ENCODE measurements at places on chromosomes 6 and 20. TPM values are rescaled to one million over a fixed set of nuclear protein-coding genes. Genes with fewer than 3 reads are reported as not detected.

- DNase-seq = no peak
Observed at GRCh38 chr6:129740013-129740412, 30.0 kb upstream of the ARHGAP18 start.

The STK4 gene
- 147 TPM for total RNA-seq

The PLCB1 gene
- 2.6 TPM for total RNA-seq

The ZDHHC14 gene
- total RNA-seq = 8.4 TPM

GRCh38 chr20:31260326-31260932 lies 3.0 kb downstream of the DEFB115 start:
- no peak for DNase-seq

The PPP1R16B gene
- 109 TPM for total RNA-seq

- no peak for DNase-seq
Observed at GRCh38 chr20:16491294-16491905, 81.8 kb downstream of the KIF16B start.

The SYCP2 gene
- total RNA-seq = 4.6 TPM

- DNase-seq = no peak
Observed at GRCh38 chr20:10629946-10630650, 43.7 kb downstream of the JAG1 start.

GRCh38 chr6:21024616-21025015 lies 490.4 kb downstream of the CDKAL1 start:
- DNase-seq = no peak

- DNase-seq = no peak
Observed at GRCh38 chr6:163572612-163573011, 158.1 kb downstream of the QKI start.

GRCh38 chr20:40019510-40019909 lies 669.5 kb downstream of the MAFB start:
- DNase-seq = no peak

- no peak for DNase-seq
Observed at GRCh38 chr6:96724641-96725040, 112.6 kb downstream of the GPR63 start.

DNA sequence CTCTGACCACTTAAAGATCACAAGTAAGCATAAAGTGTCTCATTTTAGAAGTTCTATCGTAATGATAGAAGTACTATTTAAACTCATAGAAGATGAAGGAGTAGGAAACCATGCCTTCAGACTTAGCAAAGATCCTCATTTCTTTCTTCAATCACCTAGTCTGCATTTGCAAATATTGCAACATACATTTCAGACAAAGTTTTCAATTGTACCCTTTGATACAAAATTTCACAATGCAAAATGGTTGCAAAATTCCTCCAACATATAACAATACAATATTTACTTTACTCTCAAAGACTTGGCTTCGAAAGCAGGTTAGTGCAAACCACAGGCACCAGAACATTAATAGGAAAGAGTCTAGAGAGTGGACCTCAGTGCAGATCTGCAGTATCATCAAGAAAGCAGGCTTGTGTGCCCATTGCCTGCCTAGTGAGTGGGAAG lies 16.1 kb upstream of the ROS1 start:
- DNase-seq = no peak

DNA sequence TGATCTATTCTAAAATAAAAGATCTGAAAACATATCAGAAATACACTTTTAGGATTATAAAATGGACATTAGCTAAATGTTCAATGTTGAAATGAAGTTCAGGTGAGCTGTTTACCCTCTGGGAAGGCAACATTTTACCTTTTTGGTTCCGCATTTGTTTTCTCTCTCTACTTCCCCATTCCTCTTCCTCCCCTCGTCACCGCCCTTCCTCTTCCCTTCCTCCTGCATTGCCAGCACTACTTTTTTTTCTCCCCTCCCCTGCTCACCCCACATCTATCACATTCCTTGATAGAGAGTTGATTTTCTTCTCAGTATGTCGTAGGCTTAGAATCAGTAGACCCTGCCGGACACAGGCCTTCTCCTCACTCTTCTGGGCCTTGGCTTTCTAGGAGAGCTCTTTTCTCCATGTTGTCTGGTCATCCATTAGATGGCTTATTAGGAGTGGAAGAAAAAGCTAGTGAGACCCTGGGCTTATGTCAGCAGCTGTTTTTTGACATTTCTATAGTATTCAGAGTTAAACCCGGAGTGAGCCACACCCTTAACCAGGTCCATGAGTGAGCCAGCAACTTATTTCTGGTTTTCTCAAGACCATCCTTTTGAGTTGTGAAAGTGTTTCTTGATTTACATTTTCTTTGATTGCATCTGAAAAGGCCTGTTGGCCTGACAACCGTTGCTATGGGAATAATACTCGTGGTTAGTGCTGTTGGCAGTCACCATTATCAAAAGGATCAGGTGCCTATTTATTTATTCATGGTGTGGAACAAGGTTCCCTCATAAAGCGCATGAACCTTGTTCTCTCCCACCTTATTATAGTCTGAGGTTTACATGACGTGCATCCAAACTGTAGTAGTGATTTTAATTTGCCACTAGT lies 90.9 kb downstream of the DTD1 start:
- DNase-seq = no peak

The KIF25 gene
- total RNA-seq = not detected

DNA sequence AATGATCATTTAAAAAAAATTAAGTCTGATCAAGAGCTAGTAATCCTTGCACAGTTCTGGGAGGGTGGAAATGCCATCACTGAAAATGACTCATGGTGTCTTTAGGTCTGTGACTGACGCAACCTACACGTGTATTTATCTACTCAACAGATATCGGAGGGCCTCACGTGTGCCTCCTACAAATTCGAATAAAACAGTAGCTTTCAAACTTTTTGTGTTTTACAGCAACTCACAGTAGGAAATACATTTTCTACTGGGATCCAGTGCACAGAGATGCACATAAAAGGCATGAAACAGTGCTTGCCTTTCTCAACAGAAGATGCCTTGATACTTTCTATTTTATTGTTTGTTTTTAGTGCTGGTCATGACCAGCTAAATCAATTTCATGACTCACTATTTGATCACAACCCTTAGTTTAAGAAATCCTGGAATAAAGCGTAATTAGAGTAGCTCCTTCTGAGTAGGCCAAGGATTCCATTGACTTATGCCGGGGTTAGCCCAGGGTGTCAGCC lies 210.0 kb upstream of the SNX9 start:
- DNase-seq = no peak

DNA sequence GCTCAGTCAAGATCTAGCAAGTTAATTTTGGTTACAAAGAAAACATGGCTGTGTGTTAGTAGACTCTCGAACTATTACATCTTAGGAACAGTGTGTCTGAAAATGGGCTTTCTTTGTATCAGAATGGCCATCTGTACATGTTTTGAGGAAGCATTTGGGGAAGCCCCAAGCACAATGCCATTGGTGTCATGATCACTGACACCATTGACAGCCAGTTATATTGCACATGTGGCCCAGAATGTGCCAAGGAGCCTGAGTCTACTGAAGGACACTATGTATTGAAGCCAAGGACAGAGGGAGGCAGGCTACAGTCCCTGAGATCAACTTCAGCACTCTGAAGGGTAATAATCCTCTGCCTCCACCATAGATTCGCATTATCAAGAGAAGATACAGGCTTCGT lies 12.6 kb upstream of the FAM50B start:
- DNase-seq = no peak

The LST1 gene
- total RNA-seq = 14.6 TPM

The VIP gene
- not detected for total RNA-seq

DNA sequence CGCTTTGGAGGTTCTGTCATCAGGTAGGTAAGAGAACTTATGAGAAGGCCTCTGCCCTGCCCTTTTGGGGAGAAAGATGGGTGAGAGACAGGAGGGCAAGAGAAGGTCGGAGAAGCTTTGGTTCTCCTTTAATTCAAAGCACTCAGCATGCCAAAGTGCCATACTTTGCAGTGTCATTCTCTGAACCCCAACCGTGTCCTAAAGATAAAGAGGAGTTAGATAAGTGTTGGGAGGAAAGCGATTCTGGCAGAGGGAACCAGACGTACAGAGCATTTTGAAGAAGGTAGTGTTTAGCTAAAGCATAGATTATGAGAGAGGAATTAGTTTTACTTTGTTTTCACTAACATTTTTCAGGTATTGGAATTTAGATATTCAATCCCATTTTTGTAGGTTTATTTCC lies 40.3 kb downstream of the NKAIN2 start:
- no peak for DNase-seq

The GGTLC1 gene
- not detected for total RNA-seq

DNA sequence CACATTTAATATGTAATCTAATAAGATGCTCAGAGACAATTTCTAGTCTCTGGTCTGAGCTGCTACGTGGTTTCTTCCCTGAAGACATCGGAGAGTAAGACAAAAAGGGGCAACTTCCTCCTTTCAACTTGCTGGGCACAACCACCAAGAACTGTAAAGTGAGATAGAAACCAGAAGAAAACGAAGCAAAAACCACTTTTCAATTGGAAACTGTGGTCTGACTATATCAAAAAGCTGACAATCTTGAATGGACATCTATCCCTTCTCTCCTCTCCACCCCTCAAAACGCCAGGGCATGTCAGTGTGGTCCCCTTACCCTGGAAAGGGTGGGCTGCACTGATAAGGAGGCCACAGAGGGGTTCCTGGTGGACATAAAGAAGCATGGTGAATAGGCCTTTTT lies 269.1 kb downstream of the CD83 start:
- no peak for DNase-seq

- DNase-seq = no peak
Observed at GRCh38 chr6:156786652-156787051, 9.5 kb downstream of the ARID1B start.

The GPX5 gene
- total RNA-seq = not detected

The EFCAB8 gene
- 0.37 TPM for total RNA-seq

GRCh38 chr6:498795-499231 lies 107.3 kb downstream of the IRF4 start:
- peak; percentile 57 for DNase-seq

GRCh38 chr6:149855040-149855654 lies 9.0 kb downstream of the LRP11 start:
- no peak for DNase-seq

- DNase-seq = no peak
Observed at GRCh38 chr6:40520678-40521077, 66.5 kb downstream of the LRFN2 start.

DNA sequence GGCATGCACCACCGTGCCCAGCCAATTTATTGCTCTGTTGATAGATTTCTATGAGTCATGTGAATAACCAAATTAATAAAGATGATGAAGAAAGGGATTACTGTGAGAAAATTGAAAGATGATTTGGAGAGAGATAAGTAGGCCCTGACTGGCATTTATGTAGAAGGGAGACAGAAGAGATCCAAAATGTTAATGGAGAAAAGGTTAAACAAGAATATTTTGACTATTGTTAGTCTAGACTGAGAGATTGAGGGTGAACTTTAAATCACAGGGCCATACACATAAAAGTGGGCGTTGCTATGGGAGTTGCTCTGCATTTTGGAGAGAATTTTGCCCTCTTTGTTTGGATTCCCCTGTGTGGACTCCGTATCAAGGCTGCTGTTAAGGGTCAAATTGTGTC lies 68.9 kb upstream of the SCAF8 start:
- no peak for DNase-seq

DNA sequence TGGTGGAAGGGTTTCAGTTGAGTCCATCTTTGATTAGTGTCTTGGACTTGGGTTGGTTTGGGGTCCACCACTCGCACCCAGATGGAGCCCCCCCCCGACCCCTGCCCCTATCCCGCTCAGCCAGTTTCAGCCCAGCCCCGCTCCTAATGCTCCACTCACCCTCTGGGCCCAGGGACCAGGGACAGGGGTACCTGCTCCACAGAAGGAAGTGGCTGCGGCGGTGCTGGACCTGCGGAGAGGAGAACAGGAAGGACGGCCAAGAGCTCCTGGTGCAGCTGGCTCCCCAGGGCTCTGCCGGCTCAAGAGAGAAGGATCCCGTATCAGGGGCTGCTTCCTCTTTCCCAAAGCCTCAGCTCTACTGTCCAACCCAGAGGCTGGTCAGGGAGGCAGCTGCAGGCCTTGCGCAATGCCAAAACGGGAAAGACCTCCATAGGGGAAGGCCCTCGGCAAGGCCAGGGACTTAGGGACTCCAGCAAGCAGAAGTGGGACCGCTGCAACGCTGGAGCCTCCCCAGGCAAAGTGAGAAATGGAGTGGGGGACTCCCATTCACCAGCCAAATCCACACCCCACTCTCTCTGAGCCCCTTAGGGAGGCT lies at the start of gene SIGLEC1:
Gene SIGLEC1 (minus strand): TSS at position 322 of the 595 bp plus-strand sequence. CDS start 5,472 bp downstream, outside the sequence.
- DNase-seq = no peak

Data from activated T-helper 2 cell treated with anti-CD3 and anti-CD28 coated beads, Interferon-gamma antibody, Interleukin-2, Interleukin-4, amounts not matched to agents 10 μg/mL and 5 μg/mL and 100 μg/mL, durations not matched to agents 14 hours and 24 hours and 36 hours (primary cell).